SW480 (cell line): ENCODE measurements at places on chromosomes 7 and 10.

GRCh38 chr10:64010711-64011110 is 489.5 kb downstream of the REEP3 start:
- DNase-seq: no peak

DNA sequence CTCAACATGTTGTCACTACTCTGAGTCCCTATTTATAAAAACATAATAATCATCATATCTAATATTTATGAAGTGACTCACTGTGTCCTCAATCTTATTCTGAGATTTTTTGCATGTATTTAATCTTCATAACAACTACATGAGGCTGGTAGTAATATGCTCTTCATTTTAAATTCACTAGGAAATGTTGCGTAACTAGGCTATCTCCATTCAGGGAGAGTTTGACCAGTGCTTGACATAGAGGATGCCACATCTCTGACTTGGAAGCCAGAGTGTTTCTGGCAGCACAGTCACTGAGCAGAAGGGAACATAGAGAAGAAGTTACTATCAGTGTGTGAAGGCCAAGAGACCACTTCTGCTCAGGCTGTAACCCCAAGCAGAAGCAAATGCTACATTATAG is 88.9 kb downstream of the FAM13C start:
- no peak for DNase-seq

DNA sequence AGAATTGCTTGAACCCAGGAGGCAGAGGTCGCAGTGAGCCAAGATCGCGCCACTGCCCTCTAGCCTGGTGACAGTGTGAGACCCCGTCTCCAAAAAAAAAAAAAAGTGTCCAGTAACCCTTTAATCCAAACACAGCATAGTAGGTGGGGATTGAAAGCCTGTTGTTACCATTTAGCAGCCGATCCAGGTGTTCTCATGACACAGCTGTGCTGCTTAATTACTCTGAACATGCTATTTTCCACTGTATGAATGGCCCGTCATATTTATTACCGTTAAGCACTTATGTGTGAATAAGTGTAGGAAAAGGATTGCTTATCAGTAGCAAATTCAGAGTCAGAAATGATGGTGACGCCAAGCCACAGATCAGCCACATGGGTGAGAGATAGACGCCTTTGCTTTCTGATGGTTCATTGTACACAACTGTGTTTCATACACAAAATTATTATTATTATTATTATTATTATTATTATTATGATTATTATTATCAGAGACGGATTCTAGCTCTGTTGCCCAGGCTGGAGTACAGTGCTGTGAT is 11.6 kb upstream of the ORAI2 start:
- no peak for DNase-seq

DNA sequence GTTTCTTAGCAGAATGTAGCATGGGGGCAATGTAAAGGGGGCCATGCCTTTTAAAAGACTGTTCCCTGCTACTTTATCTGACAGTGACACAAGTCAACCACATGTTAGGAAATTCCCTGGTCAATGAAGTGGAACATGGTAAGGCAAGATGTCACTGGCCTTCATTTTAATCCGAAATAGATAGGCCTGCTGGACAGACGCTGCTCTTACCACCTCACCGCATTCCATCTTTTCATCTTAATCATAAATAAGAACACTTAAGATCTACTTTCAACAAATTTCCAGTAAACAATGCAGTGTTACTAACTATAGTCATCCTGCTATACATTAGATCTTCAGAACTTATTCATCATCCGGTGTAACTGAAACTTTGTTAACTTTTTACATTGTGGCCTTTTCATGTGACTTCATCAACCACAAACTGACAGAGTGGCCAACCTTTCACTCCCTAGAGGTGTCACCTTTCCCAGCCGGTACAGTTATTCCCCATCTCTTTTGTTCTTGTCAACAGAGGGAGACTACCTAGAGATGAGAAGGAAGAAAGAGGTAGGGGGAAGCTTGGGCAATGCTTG is 15.6 kb downstream of the ASB4 start:
- DNase-seq: peak; percentile 92

GRCh38 chr7:34320926-34321661 is 336.9 kb upstream of the NPSR1 start:
- DNase-seq: peak; percentile 80

DNA sequence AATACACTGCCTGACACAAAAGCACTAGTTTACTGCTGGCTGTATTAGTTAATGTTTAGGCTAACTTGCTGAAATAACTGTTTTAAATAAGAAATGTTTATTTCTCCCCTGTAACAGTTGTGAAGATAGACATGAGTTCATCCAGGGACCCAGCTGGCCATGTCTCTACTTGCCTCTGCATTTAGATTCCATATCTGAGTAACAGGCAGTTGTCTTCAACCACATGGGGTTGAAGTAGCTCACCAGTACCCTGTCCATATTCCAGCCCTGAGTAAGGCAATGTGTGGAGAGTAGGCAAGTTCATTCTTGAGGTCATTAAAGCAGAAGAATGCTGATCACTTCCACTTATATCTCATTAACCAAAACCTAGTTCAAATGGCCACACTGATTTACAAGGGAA is 31.1 kb upstream of the RSBN1L start:
- no peak for DNase-seq

- no peak for DNase-seq
Observed at GRCh38 chr10:108462005-108462404, 1297.5 kb upstream of the SORCS1 start.

- no peak for DNase-seq
Observed at GRCh38 chr10:83083831-83084230, 1055.5 kb upstream of the GHITM start.

- DNase-seq: no peak
Observed at GRCh38 chr10:102705531-102705930, 8.7 kb downstream of the ARL3 start.

GRCh38 chr10:20105931-20106330 is 289.7 kb downstream of the PLXDC2 start:
- DNase-seq: no peak

DNA sequence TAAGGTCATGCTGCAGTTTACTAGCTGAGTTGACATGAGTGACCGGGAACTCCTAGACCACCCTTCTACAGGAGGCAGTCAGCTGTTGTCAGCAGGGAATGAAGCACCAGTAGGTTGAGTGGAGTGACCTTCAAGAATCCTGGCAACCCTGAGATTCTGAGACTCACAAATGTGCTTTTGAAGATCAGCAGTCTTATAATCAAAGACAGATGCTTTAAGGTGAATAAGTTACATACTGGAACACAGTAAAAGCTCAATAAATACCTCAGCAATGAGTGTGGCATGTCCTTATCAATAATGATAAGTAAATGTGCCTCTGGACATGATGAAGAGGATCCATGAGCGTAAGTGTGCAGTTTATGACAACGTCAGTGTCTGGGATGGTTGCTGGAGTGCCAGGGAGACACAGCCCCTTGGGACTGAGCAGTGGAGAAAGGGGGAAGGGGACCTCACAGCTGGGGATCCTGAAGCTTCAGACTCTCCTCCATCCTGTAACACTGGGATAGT is 11.9 kb upstream of the OR6V1 start:
- DNase-seq: no peak

GRCh38 chr10:63429281-63429680 is 36.5 kb downstream of the JMJD1C start:
- DNase-seq: no peak

DNA sequence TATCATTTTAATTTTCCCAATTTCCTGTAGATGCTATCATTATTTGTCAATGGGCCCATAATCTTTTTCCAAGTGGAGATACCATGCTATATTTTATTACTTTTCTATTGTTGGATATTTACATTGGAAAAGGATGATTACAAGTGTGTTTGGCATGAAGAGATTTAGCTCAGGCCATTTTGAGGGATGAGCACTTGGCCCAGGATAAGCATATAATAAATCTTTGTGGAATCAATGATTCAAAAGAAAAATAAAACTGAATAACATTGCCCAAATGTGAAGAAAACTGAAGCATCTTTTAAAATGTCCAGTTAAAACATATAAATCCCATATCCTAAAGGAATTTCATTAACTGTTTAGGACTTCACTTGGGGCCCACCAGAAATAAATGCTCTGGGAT is 260.9 kb upstream of the BMPER start:
- no peak for DNase-seq

DNA sequence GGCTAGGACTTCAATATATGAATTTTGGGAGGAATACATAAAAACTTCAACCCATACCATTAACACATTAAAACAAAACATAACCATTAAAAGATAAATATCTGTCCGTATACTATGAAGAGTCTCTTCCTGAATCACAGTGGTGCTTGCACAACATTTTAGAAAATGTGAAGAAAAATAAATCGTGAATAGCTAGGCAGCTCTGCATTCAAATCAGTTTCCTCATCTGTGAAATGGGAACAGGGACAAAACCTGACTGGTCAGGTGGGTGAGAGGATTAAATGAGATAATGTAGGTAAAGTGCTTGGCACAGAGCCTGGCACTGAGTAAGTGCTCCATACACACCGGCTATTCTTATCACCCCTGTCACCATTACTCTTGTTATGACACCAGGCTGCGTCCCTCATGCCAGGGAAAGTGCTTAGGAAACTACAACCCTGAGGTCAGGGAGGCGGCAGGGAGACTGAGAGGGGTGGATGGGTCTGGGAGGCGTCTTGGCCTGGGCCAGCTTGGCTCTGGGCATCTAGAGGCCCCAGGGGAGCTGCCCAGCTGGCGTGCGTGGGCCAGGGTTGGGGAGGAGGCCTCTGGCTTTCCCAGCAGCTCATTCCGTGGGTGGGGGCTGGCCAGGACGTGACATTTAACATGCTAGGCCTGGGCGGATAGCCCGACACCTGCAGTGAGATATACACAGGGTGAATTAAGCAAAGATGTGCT is 78.3 kb downstream of the SH3PXD2A start:
- no peak for DNase-seq

DNA sequence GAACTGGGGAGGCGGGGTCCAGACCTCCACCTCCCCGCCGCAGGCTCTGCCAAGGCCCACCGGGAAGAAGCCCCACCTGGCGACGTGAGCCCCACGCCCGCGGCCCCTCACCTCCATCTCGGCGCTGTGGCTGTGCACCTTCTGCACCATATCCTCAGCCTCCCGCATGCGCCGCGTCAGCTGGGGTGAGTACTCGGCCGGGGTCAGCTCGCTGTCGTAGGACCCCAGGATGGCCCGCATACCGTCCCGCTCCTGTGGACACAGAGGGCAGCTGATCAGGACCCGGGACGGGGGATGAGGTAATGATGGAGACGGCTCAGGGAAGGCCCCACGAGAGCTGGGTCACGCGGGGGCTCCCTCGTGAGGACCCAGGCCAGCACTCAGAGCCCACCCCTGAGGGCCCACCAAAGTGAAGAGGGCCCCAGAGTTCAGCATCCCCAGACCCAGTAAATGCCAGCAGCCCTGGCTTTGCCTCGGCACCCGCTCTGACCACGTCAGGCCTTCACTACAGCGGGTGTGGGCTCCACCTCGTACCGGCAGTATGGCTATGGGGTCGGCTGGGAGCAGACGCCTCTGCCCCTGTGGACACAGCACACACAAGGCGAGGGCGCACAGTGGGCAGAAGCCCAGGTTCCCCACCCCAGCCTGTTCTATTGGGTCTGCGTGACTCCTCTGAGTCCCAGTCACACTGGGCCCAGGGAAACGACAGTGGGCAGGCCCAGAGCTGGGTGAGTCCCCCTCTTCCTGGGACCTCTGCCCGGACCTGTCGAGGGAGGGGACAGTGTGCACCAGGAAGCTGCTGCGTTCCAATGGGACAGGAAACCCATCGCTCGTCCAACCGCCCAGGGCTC is 218.1 kb downstream of the MAD1L1 start:
- DNase-seq: no peak

- DNase-seq: no peak
Observed at GRCh38 chr7:18153183-18153748, 125.6 kb upstream of the PRPS1L1 start.

DNA sequence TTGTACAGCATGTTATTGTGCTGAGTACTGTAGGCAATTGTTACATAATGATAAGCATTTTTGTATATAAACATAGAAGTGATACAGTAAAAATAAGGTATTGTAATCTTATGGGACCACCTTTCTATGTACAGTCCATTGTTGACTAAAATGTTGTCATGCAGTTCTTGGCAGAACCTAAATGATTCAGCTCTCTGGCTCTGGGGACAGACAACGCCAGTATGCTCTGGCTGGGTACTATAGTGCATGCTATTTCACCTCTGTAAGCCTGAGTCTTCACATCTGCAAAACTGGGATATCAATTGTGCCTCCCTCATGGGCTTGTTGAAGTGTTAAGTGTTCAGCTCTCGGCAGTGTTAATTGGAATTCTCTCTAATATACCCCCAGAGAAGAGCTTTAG is 674.3 kb downstream of the INHBA start:
- no peak for DNase-seq

- peak; percentile 38 for DNase-seq
Observed at GRCh38 chr7:38169847-38170246, 8.2 kb upstream of the STARD3NL start.

DNA sequence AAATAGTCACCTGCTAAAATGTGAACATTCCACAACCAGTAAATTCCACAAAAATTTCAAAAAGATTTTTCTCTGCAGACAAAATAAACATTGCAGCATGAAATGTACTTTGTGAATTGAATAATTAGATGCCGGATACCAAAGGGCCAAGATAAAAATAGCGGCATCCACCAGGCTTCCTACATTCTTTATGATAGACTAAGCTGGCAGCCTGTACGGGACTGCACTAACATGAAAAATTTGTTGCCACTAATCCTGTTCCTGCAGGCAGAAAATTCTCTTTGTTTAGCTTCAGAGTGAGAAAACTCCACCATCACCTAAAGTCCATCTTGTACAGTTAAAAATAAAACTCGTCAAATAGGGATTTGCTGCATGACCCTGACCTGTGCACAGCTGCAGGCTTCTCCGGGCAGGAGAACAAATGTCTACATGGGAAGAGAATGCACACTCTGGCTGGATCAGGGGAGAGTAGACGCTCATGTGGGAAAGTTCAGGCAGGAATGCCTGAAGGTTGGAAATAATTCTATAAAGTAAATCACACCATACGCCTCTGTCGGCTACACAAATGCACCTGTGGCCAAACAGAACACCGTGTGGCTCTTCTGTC is 15.6 kb upstream of the ADO start:
- DNase-seq: no peak

- DNase-seq: no peak
Observed at GRCh38 chr10:35626971-35627507, 15.1 kb downstream of the FZD8 start.
